ENCODE measurements at places on chromosomes 1 and 21. TPM values are rescaled to one million over a fixed set of nuclear protein-coding genes. Genes with fewer than 3 reads are reported as not detected.

DNA sequence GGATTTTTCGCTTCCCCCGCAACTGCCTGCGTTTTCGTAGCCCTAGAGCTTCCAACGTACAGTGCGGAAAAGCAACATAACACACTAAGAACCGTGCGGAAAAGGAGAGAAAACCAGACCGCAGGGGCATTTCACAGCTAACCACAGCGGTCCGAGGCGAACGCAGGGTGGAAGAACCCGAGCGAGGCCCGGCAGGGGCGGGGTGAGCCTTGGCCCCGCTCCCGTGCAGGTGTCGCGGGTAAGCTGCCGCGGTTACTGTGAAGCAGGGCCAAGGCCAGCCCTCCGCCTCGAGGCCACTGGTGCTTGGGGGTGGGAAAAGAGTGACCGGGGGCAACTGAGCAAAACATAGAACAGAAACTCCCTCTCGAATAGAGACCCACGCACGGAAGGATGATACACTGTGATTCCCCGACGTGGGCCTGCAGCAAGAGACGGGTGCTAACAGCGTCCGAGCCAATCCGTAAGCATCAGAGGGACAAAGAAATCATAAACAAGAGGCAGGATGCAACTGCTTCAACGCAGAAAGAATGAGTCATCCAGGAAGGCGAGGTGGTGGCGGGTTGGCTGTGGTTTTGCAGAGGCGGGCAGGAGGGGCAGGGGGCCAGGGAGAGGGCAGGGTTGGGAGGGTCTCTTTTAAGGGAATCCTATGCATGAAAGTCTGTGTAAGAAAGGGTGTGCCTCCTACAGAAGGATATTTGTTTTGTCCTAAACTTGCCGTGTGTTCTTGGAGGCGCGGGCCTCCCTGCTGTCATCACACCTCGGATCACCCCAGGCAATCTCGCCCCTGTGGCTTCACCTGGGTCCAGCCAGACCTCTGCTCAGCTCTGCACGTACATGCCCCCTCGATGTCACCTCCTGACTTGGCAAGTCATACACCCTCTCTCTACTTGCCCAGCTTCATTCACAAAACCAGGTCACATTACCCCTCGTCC is 7.3 kb downstream of the GNG4 start:
- DNase-seq: peak; percentile 84

- no peak for DNase-seq
Measured at GRCh38 chr1:78156805-78157521, 111.2 kb downstream of the GIPC2 start.

Gene NCF2
- 2.7 TPM for total RNA-seq

Gene LCE1B
- total RNA-seq: not detected

GRCh38 chr1:23438545-23438944 is 14.0 kb upstream of the TCEA3 start:
- DNase-seq: no peak

Gene BACE2
- 46.6 TPM for total RNA-seq

DNA sequence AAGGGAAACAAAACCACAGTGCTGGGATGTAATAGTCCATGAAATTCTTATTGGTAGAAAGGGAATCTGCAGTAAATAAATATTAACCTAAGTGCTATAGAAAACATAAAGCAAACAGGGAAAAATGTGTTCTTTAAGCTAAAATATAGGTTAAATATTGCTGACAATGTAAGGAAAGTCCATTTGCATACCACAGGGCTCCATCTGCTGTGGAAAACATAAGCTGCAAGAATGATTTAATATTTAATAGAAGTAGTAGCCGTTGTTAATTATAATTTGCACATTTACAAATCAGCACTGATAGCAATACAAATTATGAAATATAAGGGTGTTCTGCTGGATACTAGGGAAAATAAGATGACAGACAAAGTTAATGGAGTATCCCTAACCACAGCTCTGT is 444.9 kb upstream of the PKN2 start:
- no peak for DNase-seq

- no peak for DNase-seq
Measured at GRCh38 chr1:12015001-12015491, 4.3 kb upstream of the MIIP start.

DNA sequence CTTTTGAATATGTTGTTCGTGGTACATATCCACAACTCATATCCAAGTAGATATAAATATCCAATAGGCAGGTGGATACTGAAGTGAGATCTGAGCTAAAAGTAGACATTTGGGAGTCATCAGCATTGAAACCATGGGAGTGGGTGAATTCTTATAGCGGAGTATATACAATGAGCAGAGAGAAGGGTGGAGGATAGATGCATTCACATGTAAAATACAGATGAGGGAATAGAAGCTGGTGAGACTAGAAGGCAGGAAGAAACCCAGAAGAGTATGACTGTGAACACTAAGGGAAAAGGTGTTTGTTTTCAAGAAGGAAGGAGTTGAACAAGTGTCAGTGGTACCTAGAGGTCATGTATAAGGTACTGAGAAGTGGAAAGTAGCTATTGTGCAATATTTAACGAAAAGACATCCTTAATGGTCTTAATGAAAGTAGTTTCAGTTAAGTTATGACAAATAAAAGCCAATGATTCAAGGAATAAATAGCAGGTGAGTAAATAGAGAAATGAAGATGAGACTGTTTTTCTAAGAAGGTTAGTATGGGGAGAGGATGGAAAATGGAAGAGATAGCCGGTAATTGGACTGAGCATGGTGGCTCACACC is 181.6 kb upstream of the CACYBP start:
- no peak for DNase-seq

Gene KIAA1614
- 3.8 TPM for total RNA-seq

DNA sequence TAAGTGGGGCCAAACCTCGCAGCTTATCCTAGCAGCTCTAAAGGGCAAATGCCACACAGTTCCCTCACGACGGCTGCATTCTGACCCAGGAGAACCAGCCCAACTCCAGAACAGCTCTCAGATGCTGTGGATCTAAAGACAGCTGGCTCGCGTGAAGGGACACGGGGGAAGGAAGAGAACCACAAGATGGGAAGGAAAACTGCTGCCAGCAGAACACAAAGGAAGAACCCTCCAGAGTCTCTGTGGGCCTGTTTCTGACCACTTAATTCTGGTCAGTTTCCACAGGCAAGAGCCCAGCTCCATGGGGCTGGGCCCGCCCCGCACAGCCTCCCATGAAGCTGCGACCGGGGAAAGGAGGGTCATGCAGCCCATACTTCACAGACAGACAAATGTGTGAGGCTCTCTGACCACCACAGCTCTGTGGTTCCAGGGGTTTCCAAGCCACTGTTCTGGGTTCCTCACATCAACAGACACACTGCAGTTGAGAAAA is 61.1 kb downstream of the SLC45A1 start:
- DNase-seq: no peak

- DNase-seq: no peak
Measured at GRCh38 chr1:230085178-230085515, 18.1 kb downstream of the GALNT2 start.

DNA sequence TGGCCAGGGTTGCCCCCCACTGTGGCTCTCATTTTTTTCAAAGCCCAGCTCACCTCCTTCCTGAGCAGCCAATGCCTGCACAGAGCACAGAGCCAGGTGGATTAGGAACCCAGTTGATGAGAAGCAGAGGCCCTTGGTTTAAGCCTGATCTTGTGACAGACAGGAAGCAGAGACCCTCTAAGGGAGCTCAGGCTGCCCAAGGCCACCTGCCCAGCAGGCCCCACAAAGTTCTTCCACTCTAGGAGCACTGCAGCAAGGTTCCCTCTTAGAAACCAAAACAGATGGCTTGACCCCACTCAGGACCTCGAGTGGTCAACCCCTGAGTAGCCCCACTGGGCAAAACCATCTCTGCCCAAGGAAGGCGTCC is 25.5 kb upstream of the PRSS38 start:
- no peak for DNase-seq

DNA sequence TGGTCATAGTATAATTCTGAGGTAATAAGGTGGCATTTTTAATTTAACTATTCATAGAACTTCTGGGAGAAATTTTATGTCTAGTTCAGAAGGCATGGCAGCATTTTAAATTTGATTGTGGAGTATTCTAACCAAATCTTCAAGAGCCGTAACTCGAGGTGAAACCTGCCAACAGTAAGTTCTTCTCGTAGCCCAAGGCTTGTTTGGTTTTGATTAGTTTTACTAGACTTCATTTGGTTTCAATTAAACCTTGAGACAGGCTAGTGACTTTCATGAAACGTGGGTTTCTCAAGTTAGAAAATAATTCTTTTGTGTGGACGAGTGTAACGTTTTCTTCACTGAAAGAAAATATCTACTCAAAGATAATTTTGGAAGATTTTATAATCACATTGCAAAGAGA is 395.5 kb downstream of the USP25 start:
- DNase-seq: no peak

DNA sequence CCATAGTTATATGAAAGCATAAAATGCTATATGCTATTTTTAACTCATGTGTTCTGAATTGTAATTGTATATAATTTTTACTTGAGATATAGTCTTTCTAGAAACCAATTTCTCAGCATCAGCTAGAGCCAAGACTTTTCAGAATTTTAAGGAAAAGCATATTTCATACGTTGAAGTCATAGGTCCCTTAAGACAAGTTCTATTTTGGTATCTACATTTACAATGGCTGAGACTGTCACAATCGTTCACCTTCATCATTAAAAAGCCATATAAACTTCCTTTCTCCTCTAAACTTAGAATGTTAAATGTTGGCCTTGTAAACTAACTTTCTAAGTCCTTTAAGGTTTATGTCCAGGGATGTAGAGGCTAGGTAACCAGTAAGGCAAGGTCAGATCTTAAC is 104.1 kb downstream of the LRRC40 start:
- no peak for DNase-seq

Gene WDR64
- total RNA-seq: not detected

Gene PM20D1
- not detected for total RNA-seq

DNA sequence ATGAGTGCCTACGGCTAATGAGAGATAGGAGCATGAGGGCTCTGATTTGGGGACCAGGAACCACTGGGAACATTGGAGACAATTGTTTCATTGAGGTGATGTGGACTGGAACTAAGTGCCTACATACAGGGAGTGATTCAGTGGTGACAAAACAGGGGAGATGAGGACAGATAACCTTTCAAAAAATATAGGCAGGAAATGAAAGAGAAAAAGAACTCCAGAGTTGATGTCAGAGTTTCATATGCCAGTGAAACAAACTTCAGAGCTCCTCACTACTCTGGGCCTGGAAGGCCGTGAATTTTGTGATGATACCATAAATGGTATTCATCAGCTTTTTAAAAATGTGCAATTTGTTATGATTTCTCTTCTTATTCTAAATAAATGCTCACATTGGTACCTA is 39.3 kb downstream of the FASLG start:
- no peak for DNase-seq

Gene GRIK1
- not detected for total RNA-seq

DNA sequence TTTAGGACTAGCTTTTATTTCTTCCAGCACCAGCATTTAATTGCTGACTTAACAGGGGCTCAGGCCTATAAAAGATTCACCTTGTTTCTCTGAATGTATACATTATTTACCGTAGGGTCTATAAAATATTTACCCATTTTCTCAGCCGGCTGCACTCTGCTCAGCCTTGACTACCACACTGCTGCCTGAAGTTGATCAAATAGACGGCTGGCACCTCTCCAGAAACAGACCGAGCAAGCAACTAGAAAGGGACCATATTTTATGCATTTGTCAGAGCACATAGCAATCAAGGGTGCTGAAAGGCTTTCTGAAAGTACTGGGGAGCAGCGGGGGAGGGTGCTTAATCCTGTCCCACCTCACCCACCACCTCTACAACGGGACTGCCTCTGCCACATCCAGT is 64.7 kb upstream of the FGGY start:
- DNase-seq: no peak

DNA sequence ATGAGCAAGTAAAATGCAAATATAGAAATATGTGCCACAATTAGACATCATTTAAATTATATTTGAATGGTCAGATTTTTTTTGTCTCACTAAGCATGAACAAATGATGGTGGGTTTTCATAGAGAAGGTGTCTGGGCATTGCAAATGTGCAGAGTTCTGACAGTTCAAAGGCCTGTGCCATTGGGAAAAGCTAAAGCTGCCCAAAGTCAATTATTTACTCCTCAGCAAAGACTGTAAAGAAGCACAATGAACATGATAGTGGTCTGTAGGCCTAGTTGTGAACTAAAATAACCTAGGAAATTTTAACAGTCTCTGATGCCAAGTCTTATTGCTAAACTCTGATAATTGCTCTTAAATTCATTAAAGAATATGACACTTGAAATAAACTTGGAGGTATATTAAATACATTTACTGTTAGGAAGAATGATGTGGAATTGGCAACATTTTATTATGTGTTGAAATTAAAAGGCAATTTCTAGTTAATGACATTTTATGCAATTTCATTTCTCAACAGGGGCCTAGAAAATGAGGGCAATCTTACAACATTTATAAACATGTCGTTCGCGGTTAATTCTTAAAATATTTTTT is 874.3 kb upstream of the ADAMTS5 start:
- no peak for DNase-seq

GRCh38 chr1:116986421-116987255 is 14.9 kb upstream of the CD101 start:
- no peak for DNase-seq

- no peak for DNase-seq
Measured at GRCh38 chr21:15638856-15639549, 90.8 kb upstream of the USP25 start.

Gene MIXL1
- not detected for total RNA-seq

DNA sequence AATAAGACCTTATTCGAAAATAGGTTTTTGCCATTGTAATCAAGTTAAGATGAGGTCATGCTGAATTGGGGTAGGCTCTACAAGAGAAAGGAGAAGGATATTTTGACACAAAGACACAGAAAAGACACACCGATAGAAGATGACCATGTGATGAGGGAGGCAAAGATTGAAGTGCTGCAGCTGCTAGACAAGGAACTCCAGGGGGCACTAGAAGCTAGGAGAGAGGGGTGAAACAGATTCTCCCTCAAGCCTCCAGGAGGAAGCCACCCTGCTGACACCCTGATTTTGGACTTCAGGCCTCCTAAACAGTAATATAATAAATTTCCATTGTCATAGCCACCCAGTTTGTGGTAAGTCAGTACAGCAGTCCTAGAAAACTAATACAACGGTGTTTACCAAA is 506.8 kb upstream of the CAMK1G start:
- DNase-seq: peak; percentile 25

Gene EPHX1
- 34.2 TPM for total RNA-seq

- peak; percentile 25 for DNase-seq
Measured at GRCh38 chr1:29197590-29197924, 15.9 kb upstream of the SRSF4 start.

Gene ZBTB17
- total RNA-seq: 25.1 TPM

Gene OR2L13
- not detected for total RNA-seq

- DNase-seq: no peak
Measured at GRCh38 chr1:51288578-51288977, 41.8 kb downstream of the TTC39A start.

Gene HAO2
- not detected for total RNA-seq

Gene COPA
- total RNA-seq: 243 TPM

DNA sequence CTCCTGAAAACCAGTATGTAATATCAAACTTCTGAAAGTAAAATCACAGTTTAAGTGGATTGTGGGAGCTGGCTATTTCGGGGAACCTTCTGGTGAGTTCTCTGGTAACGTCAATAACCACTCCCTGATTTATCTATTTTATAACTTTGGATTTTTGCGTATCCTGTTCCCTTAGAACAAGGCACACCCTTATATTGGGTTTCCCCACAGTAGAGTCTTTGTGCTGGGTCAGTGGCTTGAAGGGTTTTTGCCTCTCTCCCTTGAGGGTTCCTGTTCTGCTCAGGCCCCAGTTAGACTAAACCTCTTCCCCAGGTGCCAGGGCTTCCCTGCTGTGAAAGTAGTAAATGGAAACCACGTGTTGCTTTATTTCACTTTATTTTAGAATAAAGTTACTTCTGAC is 21.3 kb downstream of the CCN1 start:
- DNase-seq: no peak

GRCh38 chr1:18949686-18950400 is 6.6 kb downstream of the IFFO2 start:
- peak; percentile 45 for DNase-seq

GRCh38 chr1:184959626-184960025 is 14.7 kb downstream of the NIBAN1 start:
- no peak for DNase-seq

Data from A172 (cell line).